ENCODE measurements at places on chromosomes 5 and 9.

DNA sequence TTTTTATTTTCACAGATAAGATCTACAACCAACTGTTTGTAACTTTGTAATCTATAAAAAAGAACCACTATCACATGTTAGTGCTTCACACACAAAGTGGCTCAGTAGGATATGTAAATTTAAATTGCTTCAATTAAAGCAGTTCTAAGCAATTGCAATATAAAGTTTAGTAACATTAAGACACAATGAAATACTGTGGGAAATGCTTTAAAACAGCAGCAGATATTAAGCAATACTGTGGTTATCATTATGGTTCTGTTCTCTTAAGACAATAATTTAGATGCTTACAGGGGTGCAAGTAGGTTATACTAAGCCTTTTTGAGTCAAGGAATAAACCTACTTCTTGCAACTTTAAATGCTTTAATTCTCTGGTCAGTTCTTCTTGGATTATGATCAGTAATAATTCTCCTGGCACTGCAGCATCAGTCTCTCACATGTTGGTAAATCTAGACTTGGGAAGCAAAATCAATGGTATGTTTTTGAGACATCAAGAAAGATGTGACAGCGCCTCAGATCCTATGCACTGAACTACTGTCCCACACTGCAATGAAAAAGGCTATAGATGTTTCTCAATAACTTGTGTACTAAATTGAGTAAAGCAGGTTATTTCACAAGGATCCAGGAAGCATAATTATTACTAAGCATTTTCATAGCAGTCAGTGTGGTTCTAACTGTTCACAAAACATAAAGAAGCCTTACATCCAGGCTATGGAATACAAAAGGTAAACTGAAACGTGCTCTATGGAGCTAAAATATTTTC is 338.7 kb upstream of the PDE4D start:
- no peak for DNase-seq

DNA sequence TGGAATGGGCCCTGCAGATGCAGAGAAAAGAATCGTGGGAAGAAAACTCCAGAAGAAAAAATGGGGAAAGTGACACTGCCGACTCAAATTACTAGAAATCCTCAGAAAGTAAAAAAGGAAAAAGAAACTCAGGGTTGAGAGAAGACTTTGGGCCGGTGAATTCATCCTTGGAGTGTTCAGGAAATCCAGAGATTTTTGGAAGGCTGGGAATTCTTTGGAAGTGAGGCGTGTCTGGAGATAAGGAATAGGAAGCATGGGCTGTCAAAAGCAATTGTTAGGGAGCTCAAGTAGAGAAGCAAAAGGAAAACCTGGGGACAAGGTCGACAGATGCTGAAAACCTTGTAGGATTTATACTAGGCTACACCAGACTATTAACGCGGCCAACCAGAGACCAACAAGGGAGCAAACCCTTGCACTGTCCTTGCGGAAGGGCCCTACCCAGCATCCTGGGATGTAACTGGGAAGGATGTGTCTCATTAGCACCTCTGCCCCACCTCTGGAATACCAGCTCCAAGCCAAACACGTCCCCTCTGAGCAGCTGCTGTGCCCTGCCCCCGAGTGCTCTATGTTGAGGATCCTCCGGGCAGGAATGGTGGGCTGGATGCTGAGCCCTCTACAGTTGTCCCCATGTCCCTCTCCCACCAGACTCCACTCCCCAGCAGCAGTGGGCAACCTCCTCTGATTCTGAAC is 11.6 kb downstream of the DAB2IP start:
- DNase-seq = no peak

DNA sequence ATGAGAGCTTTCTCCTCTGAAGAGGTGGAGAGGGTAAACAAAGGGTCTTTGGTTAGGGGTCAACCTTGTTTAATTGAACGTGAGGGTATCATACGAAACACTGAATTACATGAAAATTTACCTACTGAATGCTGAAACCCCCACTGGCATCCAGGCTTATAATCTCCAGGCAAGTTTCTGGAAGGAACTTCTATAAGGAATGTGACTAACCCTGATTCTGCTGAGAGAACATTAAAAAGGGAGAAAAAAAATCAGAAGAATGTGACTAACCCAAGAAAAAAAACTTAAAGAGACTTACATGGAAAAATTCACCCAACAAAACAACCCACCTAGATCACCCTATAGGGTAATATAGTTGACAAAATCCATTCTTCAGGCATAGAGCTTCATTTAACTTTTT is 55.5 kb downstream of the APC start:
- DNase-seq = peak; percentile 39

- DNase-seq = no peak
Observed at GRCh38 chr9:129021091-129021490, 7.0 kb downstream of the SH3GLB2 start.

GRCh38 chr5:133439859-133440258 is 172.5 kb downstream of the FSTL4 start:
- no peak for DNase-seq

DNA sequence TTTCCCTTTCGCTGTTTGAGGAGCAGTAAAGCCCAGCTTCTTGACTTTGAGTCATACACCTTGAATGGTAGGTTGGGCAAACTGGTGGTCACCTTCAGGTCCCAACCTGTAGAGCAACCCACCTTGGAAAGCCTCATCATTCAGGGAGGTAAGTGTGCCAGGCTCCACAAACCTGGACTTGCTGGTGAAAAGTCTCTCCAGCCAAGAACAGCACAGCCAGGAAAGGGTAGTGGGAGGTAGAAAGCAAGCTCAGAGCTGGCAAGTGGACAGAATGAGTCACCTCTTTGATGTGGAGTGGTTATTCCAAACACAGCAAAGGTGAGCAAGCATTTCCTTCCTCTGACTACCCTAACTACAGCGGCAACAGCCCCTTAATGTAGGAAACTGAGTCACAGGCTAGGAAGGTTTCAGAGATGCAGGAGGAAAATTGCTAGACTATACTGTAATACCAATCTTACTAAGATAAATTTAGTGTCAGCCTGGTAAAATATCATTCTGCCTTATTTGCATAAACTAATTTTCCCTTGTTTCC is 117.5 kb upstream of the MTAP start:
- peak; percentile 96 for DNase-seq

DNA sequence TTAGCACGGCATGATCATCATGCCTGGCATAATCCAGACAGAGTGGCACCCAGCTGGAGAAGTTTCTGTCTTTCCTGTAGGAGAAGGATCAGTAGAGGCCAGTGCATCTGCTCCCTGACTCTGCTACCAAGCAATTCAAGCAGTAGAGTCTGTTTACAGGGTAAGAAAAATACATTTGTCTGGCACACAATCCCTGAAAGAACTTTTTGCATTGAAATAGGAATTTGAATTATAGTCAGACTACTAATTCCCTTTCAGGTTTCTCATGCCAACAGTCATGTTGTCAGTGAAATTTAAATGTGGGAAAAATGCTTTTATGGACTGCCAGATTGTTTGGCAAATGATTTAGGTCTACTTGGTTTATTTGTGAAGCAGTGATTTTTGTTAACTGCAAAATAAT is 125.6 kb downstream of the RAB3C start:
- no peak for DNase-seq

- peak; percentile 15 for DNase-seq
Observed at GRCh38 chr9:115553060-115553773, 435.3 kb upstream of the TNC start.

DNA sequence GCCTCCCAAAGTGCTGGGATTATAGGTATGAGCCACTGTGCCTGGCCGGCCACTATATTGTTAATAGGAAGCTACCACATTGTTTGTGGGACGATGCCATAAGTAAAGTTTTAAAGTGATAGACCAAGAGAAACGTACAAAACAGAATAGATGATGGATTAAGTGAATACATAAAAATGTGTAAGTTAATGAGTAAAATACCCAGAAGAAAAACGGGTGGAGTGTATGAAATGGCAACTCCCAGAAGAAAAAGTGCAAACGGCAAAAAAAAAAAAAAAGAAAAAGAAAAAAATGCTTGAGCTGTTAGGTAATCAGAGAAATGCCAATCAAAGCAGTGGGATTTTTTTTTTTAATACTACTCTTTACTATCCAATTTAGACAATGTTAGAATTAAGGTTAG is 246.0 kb downstream of the PDZD2 start:
- no peak for DNase-seq

DNA sequence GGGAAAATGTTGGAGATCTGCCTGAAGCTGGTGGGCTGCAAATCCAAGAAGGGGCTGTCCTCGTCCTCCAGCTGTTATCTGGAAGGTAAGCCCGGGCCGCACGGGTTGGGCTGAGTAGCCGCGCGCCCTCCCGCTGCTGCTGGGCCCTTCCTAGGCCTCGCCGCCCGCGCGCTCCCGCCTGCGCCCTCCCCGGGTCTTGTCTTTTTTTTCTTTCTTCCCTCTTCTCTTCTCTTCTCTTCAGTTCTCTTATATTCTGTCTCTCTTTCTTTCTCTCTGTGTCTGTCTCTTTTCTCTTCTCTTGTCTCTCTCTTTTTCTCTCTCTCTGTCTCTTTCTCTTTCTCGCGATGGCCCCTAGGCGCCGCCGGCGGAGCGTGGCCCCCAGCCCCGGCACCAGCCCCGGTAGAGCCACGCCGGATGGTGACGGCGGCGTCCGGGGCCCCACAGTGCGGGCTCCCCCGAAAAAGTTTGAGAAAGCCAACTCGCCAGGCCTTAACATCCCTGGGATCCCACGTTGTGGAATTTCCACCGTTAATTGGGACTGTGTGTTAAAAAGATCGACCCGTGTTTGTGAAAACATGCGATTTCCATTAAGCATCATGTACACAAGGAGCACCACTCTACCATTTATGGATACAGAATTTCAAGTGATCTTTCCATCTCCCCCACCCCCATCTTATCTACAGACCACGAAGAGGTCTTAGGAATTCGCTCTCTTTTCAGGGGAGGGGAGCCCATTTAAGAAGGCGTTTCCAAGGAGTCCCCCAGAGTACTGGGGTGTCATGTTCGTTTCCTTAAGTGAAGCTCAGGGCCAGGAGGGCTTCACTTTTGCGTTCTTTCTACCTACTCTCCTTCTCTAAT is 616 bp downstream of the ABL1 start:
- DNase-seq = peak; percentile 70

DNA sequence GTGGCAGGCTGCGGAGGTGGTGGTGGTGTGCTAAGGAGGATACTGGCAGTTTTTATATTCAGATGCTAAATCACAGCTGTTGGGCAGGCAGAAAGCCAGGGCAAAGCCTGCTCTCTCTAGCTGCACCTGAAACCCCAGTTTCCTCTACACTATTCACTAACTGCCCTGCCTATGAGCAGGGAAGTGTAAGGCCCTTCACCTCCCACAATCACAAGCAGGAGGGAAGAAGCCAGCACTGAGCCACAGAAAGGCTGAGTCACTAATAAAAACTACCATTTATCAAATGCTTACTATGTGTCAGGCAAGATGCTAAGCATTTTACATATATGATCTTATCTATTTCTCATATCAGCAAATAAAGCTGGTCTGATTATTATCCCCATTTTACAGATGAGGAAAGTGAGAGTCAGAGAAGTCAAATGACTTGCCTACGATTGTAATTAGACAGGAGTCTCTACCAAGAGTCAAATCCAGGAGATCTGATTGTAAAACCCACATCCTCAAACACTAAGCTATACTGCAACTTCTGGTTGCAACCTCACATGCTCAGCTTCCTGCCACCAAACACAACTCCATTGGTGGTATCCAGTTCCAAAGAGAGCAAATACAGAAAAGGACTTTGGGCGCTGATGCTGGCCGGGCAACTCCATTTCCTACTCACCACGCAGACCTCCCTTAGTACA is 17.7 kb upstream of the IL6ST start:
- DNase-seq = peak; percentile 28

- DNase-seq = no peak
Observed at GRCh38 chr9:21454149-21454548, 13.9 kb downstream of the IFNA1 start.

DNA sequence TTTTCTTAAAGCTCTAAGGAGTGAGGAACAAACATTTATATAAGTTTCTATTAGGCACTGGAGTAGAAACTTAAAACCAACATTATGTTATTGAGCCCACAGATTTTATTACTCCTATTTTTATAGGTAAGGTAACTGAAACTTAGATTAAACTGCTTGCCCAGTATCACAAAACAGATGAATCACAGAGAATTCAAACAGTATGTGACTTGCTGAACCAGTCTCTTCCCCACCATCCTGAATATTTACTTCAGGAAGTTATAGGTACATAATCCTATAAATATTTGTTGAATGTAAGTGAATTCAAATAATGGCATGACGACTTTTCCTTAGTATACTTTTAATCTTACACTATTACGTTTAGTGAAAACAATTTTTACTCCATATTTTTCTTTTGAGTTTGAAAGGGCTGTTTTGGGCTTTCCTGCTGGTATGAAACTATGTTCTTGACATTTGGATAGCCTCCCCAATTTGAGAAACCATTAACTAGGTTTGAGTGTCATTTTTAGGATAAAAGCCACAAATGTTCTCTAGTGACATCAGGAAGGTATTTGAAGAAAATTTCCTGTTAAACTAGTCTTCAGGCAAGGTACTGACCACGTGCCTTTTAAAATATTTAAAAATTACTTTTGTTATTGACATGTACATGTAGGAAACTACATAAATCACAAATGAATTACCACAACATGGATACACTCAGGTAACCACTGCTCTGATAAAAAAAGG is 39.3 kb downstream of the PRRC1 start:
- DNase-seq = no peak

DNA sequence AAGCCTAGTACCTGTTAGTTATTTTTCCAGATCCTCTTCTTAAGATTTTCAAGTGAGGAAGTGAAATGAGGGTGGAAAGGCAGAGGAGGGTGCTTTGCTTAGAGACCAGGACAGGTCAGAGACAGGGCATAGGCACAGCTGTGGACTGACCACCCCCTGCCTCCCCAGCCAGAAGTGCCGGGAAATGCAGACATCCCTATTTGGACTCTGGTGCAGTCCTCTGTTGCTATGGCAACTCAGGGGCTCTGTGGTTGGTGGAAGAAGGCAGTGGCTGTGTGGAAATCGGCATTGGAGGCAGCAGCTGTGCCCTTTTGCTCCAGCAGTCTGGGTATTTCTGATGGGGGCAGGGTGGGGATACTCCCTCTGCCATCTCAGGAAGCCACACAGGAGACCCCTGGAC is 43.3 kb upstream of the NDFIP1 start:
- DNase-seq = peak; percentile 81

- peak; percentile 5 for DNase-seq
Observed at GRCh38 chr9:38183994-38184568, 115.1 kb upstream of the SHB start.

- DNase-seq = no peak
Observed at GRCh38 chr5:116404016-116404415, 170.6 kb downstream of the SEMA6A start.

DNA sequence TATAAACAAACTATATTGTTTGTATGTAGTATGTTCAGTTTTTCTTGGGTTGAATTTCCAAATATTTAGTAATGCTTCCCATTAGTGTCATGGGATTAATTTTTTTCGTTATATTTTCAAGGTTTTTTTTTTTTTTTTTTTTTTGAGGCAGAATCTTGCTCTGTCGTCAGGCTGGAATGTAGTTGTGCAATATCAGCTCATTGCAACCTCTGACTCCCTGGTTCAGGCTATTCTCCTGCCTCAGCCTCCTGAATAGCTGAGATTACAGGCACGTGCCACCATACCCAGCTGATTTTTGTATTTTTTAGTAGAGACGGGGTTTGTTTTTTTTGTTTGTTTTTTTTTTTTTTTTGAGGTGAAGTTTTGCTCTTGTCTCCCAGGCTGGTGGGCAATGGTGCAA is 10.6 kb downstream of the DDX46 start:
- peak; percentile 8 for DNase-seq
